Hypothalamus (tissue), 51 donors: ENCODE measurements at places on chromosomes 16 and 17.

GRCh38 chr16:81697616-81698309 lies 81.3 kb upstream of the PLCG2 start:
- DNase-seq: peak; percentile 42

GRCh38 chr16:89426736-89427530 lies 63.4 kb downstream of the ANKRD11 start:
- no peak for DNase-seq

DNA sequence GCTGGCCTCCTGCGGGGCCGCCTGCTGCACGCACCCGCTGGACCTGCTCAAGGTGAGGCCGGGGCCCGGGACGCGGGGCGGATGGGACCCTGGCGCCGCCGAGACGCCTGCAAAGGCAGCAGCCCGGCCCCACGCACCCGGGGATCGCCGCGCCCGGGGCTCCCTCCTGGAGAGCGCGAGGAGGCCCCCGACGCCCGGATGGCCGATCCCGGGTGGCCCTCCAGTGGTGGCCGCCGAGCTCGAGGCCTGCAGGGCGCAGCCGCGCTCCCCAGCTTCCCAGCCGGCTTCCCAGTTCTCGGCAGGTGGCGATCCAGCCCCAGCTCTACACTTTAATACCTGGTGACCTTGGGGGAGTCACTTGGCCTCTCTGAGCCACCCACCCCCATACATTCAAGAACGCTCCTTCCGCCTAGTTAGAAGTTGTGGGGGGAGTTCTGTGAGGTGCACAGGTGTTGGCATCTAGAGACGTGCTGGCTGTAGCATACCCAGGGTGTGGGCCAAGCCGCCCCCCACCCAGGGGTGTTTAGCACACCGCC lies 452 bp downstream of the SLC25A10 start:
- DNase-seq: peak; percentile 27

DNA sequence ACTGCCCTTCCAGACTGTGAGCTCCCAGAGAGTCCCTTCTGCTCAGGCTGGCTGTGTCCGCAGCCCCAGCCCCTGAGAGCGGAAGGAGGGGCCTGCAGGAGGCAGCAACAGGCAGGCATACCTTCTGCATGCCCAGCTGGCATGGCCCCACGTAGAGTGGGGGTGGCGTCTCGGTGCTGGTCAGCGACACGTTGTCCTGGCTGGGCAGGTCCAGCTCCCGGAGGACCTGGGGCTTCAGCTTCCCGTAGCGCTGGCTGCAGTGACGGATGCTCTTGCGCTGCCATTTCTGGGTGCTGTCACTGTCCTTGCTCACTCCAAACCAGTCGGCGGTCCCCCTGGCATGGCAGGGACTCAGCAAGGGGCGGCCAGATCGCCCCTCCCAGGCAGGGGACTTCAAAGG lies 9.0 kb downstream of the RHBDF1 start:
- no peak for DNase-seq

GRCh38 chr16:23519282-23519681 lies 9.0 kb upstream of the GGA2 start:
- DNase-seq: no peak

- DNase-seq: no peak
Measured at GRCh38 chr16:81384006-81384405, 60.6 kb upstream of the CMIP start.
